ENCODE measurements at places on chromosomes 12 and 14. TPM values are rescaled to one million over a fixed set of nuclear protein-coding genes. Genes with fewer than 3 reads are reported as not detected.

DGLUCY gene
- total RNA-seq = 44.1 TPM

TOGARAM1 gene
- total RNA-seq = 5.5 TPM

RASAL1 gene
- total RNA-seq = not detected

KLRC4 gene
- total RNA-seq = not detected

SEL1L gene
- total RNA-seq = 44.3 TPM

EID3 gene
- 2.6 TPM for total RNA-seq

HOXC9 gene
- total RNA-seq = 2.0 TPM

TCL1B gene
- total RNA-seq = not detected

SCNN1A gene
- total RNA-seq = 0.29 TPM

KCNJ8 gene
- total RNA-seq = 4.6 TPM

RDH12 gene
- total RNA-seq = not detected

POLR3B gene
- total RNA-seq = 14.7 TPM

IFT81 gene
- 13.5 TPM for total RNA-seq

COL2A1 gene
- not detected for total RNA-seq

DCN gene
- total RNA-seq = 329 TPM

B3GNT4 gene
- not detected for total RNA-seq

SRRM4 gene
- total RNA-seq = not detected

B4GALNT1 gene
- total RNA-seq = 8.4 TPM

ALDH2 gene
- total RNA-seq = 27.8 TPM

INSM2 gene
- not detected for total RNA-seq

TRPV4 gene
- total RNA-seq = 2.5 TPM

SLC2A14 gene
- not detected for total RNA-seq

ALDH1L2 gene
- 80.8 TPM for total RNA-seq

STAB2 gene
- total RNA-seq = not detected

NAA30 gene
- 12.6 TPM for total RNA-seq

STRN3 gene
- 25.7 TPM for total RNA-seq
